Activated CD4-positive, alpha-beta T cell treated with anti-CD3 and anti-CD28 coated beads, Interleukin-2, amount 50 U/mL, for 1 hour (primary cell): ENCODE measurements at places on chromosomes 5 and 9.
A peak's percentile ranks its signal among the peaks of the same experiment; 100 is the strongest.

DNA sequence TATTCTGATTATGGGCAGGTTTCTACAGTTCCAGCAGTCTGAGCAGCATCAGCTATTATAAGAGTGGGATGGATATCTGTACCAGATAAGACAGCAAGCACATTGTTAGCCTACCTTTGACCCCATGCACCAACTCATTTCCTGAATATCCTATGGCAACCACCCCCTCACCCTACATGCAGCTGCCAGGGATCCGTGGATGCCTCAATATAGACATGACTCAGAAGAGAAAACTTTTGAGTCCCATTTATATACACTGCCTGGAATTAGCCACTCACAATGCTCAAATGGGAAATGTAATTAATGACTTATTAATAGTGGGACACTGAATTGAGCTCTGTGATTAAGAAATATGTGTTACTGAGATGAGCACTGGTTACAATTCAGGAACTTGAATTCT is 124.4 kb downstream of the SSBP2 start:
- DNase-seq, result no peak

- no peak for DNase-seq
Measured at GRCh38 chr5:53167836-53168235, 58.3 kb upstream of the MOCS2 start.

DNA sequence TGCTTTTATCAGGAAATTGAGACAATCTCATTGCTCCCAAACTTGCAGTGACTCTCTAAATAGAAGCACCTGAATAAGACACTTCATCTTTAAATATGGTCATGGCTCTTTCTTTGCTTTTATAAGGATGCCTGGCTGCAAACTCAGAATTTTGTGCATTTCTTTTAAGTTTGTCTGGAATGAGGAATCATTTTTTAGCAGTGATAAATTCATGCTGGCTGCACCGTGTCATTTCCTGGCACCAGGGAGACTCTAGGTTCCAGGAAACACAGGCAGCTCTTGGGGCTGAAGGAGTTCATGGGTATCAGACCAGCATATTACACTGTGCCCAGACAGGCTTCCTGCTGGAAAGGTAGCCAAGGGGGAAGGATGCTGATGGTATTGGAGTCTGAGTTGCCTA is 109.9 kb downstream of the NUDT12 start:
- no peak for DNase-seq

- DNase-seq, result no peak
Measured at GRCh38 chr9:76176171-76176570, 218.1 kb downstream of the RFK start.

DNA sequence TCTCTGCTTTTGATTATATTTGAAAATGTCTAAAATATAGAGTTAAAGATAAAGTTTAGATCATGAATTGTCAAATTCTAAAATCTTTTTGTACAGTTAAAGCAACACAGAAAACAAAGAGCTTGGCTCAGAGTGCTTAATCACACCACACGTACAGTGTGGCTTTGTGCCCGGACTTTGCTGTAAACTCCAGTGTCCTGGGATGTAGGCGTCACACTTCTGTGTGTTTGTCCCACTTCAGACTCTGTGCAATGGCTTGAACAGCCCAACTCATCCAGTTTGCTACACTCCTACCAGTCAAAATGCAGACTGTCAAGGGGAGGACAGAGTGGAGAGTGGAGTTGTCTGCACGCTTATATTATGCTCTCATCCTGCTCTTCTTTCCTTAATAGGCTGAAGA is 45.3 kb downstream of the SMARCA2 start:
- no peak for DNase-seq

DNA sequence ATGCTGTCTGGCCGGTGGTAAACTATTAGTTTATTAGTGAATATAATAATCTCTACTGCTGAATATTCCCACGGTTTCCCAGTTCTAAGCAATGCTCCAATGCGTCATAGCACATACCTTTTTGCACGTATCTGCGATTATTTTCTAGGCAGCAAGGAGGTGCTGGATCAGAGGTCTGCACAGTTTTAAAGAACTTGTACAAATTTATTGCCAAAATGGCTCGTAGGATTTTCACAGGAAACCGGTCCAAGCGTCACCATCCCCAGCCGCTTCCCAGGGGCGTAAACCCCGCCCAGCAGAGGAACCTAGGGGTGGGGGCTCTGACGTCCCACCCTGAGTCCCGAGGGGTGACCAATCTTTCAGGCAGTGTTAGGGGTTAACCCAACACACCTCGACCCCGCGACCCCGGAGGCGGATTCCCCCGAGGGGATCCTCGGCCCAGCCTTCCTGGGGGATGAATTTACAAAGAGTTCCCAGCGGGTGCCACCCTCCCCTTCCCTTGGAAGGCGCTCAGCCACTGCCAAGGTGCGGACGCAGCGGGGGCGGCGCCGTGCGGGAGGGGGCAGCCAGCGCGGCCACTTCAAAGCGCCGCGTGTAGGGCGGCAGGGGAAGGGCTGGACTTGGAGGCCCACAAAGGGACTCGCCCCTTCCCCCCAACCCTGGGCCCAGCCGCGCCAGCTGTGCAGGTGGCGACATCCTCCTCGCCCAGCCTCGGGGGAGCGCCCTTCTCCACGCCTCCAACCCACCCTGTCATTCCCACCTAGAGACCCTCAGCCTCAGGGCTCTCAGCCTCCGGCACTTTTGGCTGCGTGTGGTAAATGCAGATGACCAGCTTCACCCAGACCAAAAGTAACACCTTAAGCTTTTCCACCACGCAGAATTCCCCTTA is 43.5 kb upstream of the TCF7 start:
- peak; percentile 34 for DNase-seq

DNA sequence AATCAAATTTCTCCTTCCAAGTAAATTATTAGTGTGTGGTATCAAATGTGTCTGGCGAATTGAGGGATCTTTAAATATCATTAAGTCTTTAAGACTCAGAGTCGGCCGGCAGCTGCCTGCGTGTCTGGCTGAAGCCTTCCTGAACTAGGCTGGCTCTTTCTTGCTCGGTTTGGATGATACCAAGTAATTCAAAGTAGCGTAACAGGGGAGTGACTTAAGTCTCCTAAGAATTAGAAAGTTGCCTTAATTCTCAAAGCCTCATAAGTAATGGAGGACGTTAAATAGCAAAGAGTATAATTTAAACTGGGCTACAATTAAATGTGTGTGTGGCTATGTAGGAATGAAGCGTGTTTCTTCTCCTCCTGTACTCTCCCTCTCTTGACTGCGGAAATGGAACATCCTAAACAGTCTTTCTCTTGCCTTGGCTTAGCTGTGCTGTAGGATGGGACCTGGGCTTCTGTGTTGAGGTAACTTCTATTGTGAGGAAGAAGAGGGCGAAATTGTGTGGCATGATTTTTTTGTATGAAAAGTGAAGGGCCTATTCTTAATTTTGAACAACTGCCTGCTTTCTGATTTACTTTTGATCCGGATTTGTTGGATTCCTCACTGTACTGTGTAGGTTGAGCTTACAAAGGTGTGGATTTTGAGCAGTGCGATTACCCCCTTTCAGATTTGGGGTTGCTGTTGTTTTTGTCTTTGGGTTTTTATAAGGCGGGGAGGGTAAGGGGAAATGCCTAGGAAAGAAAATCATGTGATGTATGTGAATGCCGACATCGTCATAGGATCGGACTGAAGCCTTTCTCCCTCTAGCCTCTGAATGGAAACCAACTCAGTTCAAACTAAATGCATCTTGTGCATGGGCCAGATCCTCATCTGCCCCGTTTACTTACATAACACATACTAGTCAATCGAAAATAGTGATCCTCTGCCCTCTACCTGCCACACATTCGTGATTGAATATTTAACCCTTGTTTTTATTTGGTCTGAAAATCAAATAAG is 29.9 kb downstream of the CPEB4 start:
- peak; percentile 53 for DNase-seq

GRCh38 chr5:110038297-110038997 is 348.7 kb downstream of the MAN2A1 start:
- DNase-seq, result no peak

- peak; percentile 41 for DNase-seq
Measured at GRCh38 chr5:176365351-176366231, at the start of gene ARL10. ARL10 (plus strand) TSS chr5:176365487; CDS start chr5:176365564, 77 bp downstream.

GRCh38 chr5:59423021-59423420 is 470.5 kb downstream of the PDE4D start:
- DNase-seq, result no peak

GRCh38 chr5:124686239-124687004 is 60.0 kb downstream of the ZNF608 start:
- DNase-seq, result no peak

GRCh38 chr5:9183992-9184391 is 361.9 kb downstream of the SEMA5A start:
- DNase-seq, result no peak

- peak; percentile 39 for DNase-seq
Measured at GRCh38 chr9:4117835-4118610, 181.8 kb downstream of the GLIS3 start.

GRCh38 chr5:42721484-42721883 is 35.1 kb upstream of the CCDC152 start:
- no peak for DNase-seq
